Tibial nerve (tissue), 4 donors: ENCODE measurements at places on chromosomes 6 and 20. TPM values are rescaled to one million over a fixed set of nuclear protein-coding genes. Genes with fewer than 3 reads are reported as not detected.

The TMEM217 gene
- total RNA-seq = 0.39 TPM

The WASF1 gene
- total RNA-seq = 11.7 TPM

DNA sequence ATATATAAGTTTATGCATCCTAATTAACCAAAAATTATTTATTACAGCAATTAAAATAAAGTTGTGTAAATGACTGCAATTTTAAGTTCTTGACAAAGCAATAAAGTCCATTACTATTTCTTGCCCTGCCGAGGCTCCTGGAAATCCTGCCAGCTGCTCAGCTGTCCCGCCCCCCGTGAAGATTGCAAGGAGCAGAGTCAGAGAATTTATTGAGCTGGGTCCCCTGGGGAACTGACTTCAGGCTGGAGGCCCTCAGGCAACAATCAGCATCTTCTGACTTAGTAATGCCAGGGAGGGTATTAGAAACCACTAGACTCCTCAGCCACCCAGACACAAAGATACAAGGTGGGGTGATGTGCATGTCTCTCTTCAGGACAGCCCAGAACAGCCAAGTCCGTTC lies 92.3 kb downstream of the EDN3 start:
- no peak for DNase-seq

GRCh38 chr6:38876475-38876874 lies 161.4 kb downstream of the DNAH8 start:
- no peak for DNase-seq

GRCh38 chr6:61989616-61990015 lies 296.4 kb downstream of the KHDRBS2 start:
- no peak for DNase-seq

- DNase-seq = no peak
Observed at GRCh38 chr6:15079288-15079817, 166.5 kb upstream of the JARID2 start.

The MUC22 gene
- not detected for total RNA-seq

GRCh38 chr20:38260025-38260377 lies 534 bp downstream of the KIAA1755 start:
- no peak for DNase-seq

- DNase-seq = no peak
Observed at GRCh38 chr6:52183131-52183713, 3.0 kb upstream of the IL17A start.

- no peak for DNase-seq
Observed at GRCh38 chr20:44319839-44320422, 8.9 kb upstream of the FITM2 start.

The FAM209B gene
- not detected for total RNA-seq

DNA sequence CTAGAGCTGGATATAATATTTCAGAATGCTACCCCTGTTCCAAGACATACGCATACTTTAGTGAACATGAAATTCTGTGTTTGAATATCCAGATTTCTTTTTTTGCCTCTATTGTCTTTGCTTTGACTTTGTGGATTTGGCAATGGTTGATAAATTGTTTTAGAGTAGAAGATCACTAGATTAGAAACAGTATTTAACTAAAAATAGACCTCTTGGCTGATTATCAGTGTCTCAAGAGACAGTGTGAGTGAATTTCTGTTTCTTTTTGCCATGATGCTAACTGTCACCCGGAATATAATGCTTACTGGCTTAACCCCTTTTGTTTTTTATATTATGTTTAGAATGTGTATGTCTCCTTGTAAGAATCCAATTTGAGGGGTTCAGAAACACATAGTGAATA lies 102.5 kb downstream of the PLCB1 start:
- no peak for DNase-seq

- no peak for DNase-seq
Observed at GRCh38 chr6:31285486-31285885, 13.6 kb upstream of the HLA-C start.

The SLC22A2 gene
- not detected for total RNA-seq

GRCh38 chr6:110328259-110328658 lies 29.9 kb downstream of the METTL24 start:
- no peak for DNase-seq

- no peak for DNase-seq
Observed at GRCh38 chr6:158977382-158977781, 22.6 kb downstream of the RSPH3 start.

The SPAG4 gene
- 1.3 TPM for total RNA-seq

DNA sequence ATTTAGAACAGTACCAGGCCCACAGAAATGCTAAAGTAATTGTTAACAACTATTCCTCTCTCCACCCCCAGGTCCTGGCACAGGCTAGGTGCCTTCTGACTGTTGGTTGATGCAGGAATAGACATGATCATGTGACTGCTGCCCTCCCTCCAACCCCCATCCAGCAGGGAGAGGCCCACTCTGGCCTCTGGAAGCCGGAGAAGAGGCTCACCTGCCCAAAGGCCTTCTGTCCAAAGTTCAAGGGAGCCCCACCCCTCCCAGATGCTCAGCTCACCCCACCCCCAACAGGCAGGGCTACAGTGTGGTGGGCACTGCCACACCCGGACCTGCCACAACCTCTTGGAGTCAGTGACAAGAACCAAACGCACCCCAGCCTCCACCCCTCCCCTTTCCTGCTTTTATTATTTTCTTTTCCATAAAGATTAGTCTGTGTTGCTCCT lies 26.9 kb upstream of the FOXP4 start:
- no peak for DNase-seq

The SLC17A1 gene
- total RNA-seq = not detected

DNA sequence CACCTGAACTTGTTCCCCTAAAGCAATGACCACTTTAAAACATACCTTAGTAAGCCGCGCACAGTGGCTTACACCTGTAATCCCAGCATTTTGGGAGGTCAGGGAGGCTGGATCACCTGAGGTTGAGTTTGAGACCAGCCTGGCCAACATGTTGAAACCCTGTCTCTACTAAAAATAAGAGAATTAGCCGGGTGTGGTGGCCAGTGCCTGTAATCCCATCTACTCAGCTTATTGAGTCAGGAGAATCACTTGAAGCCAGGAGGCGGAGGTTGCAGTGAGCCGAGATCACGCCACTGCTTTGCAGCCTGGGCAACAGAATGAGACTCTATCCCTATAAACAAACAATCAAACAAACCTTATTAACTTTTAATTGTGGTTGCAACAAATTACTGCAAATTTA lies 1.6 kb upstream of the RAET1E start:
- no peak for DNase-seq

The HCK gene
- 14.9 TPM for total RNA-seq

The FAM184A gene
- total RNA-seq = 11.2 TPM

DNA sequence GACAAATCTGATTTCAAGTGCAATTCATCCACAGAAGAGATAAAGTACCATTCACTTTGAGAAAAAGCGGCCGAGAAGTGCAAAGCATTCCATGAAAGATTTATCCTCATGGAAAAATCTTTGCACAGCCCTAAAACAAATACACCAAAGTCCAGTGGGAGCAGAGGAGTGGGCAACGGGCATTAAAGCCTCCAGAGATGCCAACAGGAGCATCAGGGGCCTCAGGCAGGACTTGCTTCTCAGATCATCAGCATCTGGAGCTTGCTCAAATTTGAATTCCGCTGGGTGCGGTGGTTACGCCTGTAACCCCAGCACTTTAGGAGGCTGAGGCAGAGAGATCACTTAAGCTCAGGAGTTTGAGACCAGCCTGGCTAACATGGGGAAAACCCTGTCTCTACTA lies 110.7 kb upstream of the NFATC2 start:
- DNase-seq = no peak

DNA sequence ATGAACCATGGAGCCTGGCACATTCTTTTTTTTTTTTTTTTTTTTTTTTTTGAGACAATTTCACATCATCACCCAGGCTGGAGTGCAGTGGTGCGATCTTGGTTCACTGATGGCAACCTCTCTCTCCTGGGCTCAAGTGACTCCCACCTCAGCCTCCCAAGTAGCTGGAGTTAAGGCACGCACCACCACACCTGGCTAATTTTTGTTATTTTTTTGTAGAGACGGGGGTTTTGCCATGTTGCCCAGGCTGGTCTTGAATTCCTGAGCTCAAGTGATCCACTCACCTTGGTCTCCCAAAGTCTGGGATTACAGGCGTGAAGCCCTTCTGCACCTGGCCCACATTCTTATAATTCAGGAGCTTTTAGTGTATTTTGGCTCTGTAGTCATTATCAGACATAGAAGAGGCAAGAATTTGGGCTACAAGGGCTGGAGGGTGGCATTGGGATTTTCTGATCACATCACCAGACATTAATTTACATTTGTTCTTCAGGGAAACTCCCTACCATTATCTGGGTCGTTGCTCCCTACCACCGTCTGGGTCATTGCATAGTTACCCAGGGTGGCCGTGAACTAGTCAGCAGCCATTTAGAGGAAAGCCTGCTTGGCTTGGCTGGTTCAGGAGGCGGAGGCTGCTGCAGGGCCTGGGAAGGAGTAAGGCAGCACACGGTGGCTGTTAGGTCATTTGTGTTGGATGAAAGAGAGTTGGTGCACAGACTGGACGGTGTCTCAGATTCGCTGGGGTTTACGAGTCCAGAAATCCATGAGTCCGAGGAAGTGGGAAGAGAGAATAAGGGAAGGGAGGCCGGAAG lies 17.6 kb downstream of the ARID1B start:
- DNase-seq = no peak

- DNase-seq = no peak
Observed at GRCh38 chr6:33105386-33105785, 29.6 kb downstream of the HLA-DPB1 start.

The TMEM244 gene
- total RNA-seq = not detected

DNA sequence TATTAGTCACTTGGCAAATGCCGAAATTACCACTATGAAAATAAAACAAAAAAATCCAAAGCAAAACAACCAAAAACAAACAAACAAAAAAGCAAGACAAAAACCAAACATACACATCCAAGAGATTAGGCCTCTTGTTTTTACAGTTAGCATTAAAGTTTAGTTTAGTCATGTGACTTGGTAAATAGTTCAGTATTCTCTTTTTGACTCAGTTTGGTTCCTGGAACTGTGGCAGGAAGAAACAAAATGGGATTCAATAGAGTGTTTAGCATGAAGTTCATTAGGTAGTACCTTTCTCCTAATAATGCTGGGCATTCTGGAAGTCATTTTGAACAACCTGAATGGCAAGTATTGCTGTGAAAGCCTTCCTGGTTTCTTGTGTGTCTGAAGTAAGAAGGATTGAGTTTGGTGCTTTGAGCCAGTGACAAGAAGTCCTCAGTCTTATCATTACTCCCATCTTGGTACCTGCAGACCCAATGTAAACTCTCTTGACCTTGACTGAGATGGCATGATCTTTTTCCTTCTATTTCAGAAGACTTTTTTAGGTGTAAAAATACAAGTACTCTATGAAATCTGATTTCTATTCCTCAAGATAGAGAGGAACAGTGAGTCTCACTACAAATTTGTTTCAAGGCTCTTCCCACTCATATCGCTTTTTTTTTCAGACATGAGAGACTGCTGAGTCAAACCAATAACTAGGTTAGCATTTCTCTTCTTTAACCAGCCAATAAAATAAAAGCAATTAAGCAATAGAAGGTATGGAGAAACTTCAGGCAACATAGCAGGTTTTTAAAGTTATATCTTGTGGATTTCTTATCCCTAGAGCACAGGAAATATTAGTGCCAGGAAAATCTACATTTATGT lies 223.6 kb upstream of the PREP start:
- no peak for DNase-seq

DNA sequence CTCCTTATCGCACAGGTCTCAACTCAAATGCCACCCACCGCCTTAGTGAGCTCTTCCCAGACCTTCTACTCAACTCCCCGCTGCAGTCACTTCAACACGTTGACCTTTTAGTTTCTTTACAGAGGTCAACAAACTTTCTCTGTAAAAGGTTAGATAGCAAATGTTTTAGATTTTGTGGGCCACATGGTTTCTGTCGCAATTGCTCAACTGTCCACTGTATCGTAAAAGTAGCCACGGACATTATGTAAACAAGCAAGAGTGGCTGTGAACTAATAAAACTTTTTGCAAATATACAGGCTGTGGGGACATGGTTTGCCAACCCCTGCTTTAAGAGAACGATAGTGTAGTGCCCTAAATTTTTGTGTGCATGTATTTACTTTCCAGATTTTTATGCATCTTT lies 247.6 kb upstream of the TSHZ2 start:
- DNase-seq = no peak

DNA sequence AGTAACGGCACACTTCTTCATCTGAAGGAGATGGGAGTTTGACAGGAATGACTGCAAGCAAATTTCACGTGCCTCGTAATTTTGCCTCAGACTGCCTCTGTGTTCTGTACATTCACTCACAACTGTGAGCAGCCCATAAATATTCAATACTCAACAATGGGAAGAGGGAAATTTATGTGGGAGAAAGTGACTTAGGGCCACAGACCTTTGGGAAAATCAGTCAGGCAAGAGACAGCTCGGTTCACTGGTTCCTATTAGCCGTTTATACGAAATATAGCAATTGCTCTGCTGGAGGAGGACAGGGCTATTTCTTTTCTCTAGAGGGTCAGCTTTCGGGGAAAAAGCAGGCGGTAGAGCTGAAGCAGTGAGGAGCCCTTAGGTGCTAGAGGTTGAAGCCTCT lies 28.0 kb downstream of the OPN5 start:
- no peak for DNase-seq

GRCh38 chr6:70819646-70820045 lies 137.2 kb downstream of the B3GAT2 start:
- no peak for DNase-seq

DNA sequence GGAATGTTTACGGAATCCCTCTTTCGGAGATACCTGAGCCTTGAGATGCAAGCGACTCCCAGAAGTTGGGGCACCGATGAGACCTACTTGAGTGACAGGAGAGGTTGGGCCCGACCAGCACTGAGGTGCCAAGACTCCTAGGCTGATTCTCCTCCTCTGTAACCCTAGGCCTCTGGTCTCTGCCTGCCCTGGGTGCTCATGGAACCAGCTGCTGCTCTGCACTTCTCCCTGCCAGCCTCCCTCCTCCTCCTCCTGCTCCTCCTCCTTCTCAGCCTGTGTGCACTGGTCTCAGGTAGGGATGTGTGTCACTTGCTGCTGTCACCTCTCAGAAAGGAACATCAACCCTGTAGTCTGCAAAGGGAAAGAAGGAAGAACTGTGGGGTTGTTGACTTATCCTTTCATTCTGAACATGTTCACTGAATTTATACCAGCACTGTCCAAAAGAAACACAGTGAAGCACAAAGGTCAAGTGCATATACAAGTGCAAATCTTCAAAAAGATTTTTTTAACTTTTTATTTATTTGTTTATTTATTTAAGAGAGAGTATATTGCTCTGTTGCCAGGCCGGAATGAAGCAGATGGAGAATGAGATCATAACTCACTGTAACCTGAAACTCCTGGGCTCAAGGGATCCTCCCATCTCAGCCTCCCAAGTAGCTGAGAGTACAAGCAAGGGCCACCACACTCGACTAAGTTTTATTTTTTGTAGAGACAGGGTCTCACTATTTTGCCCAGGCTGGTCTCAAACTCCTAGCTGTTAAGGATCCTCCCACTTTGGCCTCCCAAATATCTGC lies 913 bp downstream of the BTN2A2 start:
- no peak for DNase-seq

DNA sequence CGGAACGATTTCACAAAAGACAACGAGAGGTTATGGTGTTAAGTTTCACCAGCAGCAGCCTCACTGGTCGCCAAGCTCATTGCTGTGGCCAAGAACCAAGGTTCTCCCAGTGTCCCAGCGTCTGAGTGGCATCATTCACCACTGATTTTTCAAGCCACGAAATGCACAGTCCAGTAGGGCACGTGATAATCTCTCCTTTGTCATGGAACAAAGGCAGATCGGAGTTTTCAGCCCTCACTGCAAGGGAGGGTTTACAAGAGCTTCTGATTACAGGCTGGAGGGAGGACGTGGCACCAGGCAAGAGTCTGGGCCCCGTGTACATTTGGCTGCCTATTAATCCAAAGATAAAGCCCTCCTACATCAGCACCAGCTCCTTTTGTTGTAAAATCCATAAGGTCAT lies 2.0 kb downstream of the CD24 start:
- no peak for DNase-seq

The SRMS gene
- total RNA-seq = not detected
